Daoy (cell line): ENCODE measurements at places on chromosomes 5 and 9.

GRCh38 chr9:90368928-90369327 is 273.7 kb downstream of the DIRAS2 start:
- no peak for DNase-seq

- peak; percentile 73 for DNase-seq
Measured at GRCh38 chr9:73199886-73200285, 48.2 kb downstream of the ANXA1 start.

- DNase-seq: no peak
Measured at GRCh38 chr5:69519285-69519684, 26.7 kb downstream of the OCLN start.

- no peak for DNase-seq
Measured at GRCh38 chr5:138620663-138621224, 45.5 kb upstream of the HSPA9 start.

DNA sequence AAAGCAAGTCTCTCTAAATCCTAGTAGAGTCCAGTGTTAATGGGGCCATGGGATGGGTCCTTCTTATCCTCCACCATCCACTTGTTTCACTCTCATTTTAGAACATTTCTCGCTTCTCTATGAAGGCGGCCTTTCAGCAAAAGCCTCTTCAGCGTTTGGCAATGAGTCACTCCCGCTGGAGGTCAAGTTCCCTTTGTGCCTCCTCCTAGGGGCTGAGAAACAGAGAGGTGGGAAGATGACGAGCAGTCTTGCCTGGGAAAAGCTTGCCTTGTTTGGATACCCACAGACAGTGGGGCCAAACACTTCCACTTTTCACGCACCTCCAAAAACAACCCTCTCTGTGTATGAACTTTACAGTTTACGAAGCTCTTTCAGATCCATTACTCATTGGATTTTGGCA is 168.8 kb downstream of the GABBR2 start:
- peak; percentile 88 for DNase-seq

DNA sequence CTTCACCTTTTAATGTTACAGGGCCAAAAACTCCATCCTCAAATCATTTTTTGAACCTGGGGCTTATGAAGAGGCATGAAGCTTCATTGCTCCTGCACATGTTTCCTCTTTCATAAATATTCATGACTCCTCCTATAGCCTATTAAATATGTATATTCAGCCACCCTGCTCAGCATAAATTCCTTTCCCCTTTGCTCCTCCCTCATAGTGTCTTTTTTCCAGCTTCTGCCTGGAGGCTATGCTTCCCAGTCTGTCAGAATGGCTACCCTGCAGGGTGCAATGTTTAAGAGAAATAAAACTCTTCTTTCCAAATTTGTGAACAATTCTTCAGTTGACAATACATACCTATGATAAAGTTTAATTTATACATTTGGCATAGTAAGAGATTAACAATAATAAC is 1082.9 kb upstream of the CDH18 start:
- peak; percentile 5 for DNase-seq

DNA sequence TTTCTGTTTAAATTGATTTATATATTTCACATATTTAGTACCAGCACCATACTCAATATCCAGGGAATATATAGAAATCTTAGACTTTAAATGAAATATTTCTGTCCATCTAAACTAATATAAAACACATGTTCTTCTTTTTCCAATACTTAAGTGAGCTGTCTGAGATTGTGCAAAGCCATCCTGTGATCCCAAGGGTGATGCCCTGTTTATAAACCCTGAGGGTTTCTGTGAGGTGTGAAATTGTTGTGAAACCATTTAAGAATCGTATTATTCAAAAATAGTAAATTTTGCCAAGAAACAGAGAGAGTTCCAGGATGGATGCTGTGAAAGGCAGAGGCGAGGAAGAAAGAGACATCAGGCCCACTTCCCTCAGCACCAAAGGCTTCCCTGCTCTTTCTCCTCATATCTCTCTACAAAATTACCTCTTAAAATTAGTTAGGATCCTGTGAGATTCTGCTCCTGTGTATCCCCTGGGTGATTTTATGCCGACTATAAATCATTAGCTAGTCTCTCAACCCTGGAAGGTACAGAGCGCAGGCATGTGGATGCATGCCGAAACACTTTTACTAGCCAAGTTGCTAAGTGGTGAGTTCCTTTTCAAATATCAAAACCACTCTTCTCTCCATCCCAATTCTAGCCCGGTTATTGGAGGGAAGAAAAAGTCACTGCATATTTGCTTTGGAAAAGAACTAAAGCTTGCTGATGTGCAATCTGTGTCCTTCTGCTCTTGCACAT is 183.0 kb downstream of the GLIS3 start:
- DNase-seq: no peak

- peak; percentile 44 for DNase-seq
Measured at GRCh38 chr5:151895660-151896030, 29.0 kb downstream of the GLRA1 start.

DNA sequence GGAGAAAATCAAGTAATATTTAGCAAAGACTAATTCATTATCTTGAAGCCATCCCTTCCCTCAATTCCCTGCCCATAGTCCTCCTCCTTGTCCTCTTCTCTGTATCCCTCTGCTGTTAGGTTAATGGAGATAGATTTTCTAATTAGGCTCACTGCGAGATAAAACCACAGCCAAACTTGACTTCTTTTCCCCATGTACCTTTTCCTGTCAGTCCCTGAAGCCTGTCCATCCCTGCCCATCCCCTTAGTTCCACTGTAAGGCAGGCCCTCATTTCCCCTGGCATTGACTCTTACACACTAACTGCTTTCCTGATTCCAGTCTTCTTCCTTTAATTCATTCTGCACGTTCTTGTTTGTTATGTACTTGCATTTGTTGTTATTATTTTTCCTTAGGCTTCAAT is 1.2 kb downstream of the TLR4 start:
- no peak for DNase-seq

- DNase-seq: no peak
Measured at GRCh38 chr9:27468000-27468399, 56.1 kb upstream of the IFNK start.

GRCh38 chr9:137110147-137110910 is 4.2 kb downstream of the DPP7 start:
- DNase-seq: peak; percentile 10

DNA sequence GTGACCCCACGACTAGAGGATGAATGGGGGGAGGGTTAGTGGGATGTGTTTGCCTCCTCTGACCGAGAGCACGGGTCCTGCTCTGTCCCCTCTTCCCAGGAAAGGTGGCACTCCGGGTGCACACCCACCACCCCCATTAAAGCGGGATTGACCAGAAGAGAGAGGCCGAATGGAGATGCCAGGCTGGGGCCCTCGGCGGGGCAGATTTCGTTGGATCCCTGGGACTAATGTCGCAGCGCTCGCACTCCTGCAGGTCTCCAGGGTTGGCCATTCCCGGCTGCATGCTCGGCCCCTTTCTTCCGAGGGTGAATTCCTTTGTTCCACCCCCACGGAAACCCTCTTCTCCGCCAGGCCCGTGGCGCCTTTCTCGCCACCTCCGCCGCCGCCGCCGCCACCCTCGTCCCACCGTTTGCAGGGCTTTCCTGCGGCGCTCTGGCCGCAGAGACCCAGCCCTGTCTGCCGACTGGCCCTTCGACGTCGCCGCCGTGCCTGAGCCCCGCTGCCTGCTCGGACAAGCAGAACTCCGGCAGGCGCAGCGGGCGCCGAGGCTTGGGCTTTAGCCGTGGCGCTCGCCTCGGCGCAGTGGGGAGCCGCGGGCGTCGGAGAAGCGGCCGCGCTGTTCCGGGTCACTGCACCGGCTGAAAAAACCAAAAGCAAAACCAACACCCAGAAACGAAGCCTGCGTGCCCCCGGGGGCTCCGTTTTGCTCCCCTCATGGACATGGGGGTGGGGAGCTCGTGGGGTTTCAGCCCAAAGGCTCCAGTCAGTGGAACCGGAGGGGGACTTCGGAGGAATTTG is 11.8 kb downstream of the LMX1B start:
- DNase-seq: no peak

GRCh38 chr5:150862070-150862469 is 15.7 kb downstream of the IRGM start:
- DNase-seq: no peak

DNA sequence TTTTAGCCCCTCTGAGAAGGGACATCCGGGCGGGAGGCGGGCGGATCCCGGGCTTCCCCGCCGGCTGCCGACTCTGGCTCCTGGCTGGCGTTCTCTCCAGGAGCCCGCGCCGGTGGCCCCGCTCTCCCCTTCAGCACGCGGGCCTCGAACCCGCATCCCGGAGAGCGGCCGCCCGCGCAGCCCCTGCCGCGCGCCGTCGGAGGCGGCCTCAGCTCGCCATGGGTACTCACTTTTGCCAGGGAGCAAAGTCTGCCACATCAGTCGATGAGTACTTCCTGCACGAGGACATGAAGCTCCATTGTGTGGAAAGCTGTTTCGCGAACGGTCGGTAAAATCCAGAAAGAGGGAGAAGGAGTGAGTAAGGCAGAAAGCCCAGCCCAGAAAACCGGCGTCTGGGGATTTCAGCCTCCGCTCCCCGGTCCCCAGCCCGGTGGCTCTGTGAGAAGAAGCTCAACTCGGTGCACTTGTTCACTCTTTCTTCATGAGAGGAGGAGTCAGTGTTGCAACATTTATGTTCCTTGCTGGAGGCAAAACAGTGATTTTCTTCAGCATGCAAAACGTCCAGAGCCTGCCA is at the start of gene PRLR:
Gene PRLR, minus strand, starts transcription at position 450 of the 574 bp plus-strand sequence. CDS start 140,867 bp downstream, outside the sequence.
- peak; percentile 29 for DNase-seq

DNA sequence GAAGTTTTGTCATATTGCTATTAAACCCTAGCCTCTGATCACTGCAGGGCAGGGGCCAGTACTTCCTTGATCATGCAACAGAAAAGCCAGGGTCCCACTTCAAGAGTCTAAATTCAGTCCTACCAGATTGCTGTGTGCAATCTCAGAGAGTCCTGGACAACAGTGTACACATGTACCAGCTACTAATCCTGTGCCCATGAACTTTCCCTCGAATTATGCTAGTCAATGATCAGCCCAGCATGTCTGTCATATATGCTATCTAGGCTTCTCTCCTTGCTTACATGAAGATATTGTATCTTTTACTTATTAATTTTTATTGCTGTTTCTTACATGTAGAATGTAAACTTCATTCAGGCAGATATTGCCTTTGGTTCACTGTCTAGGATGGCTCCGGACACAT is 367.0 kb downstream of the NTRK2 start:
- no peak for DNase-seq
